NB4 (cell line): ENCODE measurements at places on chromosomes 3 and 15.

DNA sequence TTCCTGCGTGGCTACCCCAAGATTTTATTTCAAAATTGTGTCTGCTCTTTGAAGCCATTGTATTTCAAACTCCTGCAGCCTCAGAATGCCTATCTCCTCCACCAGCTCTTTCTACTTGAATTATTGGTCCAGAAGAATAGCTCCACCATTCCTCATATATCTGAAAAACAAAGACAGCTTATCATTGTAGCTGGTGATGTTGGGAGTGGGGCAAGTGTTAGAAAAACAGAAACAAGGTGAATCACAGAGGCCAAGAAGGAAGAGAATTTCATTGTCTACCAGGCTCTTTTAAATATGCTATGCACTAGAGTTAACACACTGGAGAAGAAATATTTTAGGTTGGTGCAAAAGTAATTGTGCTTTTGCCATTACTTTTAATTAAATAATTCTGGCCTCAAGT, 307.9 kb upstream of the ROPN1 start:
- no peak for DNase-seq

GRCh38 chr3:126678693-126679317, 23.9 kb upstream of the TXNRD3 start:
- no peak for DNase-seq

DNA sequence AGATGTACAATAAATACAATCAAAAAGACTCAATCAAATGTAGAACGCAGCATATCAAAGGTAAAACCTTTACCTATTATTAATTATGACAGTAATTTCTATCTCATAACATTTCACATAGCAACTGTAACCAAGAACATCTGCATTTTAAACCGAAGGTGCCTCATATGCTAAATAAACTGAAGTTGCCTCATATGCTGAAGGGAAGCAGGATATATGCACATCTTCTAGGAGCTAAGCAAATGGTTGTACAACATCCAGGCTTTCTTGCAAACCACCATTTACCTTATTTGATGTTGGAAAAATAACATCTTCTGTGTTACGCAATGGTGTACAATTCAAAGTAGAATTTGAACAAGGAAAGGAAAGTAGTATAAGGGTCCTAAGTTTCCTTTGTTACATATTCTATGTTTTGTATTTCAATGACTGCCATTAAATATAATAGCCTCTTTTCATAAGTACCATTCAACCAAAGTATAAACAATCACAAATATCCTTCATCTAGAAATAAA, 145.9 kb downstream of the SATB1 start:
- no peak for DNase-seq

- DNase-seq, result no peak
Measured at GRCh38 chr3:12042638-12043037, 38.5 kb downstream of the SYN2 start.

DNA sequence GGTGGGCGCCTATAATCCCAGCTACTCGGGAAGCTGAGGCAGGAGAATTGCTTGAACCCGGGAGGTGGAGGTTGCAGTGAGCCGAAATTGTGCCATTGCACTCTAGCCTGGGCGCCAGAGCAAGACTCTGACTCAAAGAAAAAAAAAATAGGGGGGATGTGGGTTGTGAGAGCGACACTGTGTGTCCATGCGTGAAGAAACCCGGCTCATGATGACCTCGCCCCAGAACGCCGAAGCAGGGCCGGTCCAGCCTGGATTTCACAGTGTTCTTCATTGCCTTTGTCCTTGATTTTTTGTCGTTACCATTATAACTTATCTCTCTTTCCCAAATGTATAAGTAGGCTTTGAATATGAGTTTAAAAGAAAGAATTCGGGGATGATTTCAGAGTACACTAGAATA, 128.7 kb downstream of the PGPEP1L start:
- no peak for DNase-seq

GRCh38 chr3:52494886-52495495, at the start of gene STAB1:
Gene STAB1 (plus strand): TSS chr3:52495338. CDS start chr3:52495414, 76 bp downstream.
- peak; percentile 68 for DNase-seq

GRCh38 chr3:154285221-154285620, 39.1 kb downstream of the DHX36 start:
- DNase-seq, result peak; percentile 50

GRCh38 chr15:47139965-47140364, 577.3 kb upstream of the SEMA6D start:
- no peak for DNase-seq

- no peak for DNase-seq
Measured at GRCh38 chr15:69017978-69018377, 3.5 kb downstream of the NOX5 start.
